ENCODE measurements at places on chromosomes 7 and 10.
A peak's percentile ranks its signal among the peaks of the same experiment; 100 is the strongest.

DNA sequence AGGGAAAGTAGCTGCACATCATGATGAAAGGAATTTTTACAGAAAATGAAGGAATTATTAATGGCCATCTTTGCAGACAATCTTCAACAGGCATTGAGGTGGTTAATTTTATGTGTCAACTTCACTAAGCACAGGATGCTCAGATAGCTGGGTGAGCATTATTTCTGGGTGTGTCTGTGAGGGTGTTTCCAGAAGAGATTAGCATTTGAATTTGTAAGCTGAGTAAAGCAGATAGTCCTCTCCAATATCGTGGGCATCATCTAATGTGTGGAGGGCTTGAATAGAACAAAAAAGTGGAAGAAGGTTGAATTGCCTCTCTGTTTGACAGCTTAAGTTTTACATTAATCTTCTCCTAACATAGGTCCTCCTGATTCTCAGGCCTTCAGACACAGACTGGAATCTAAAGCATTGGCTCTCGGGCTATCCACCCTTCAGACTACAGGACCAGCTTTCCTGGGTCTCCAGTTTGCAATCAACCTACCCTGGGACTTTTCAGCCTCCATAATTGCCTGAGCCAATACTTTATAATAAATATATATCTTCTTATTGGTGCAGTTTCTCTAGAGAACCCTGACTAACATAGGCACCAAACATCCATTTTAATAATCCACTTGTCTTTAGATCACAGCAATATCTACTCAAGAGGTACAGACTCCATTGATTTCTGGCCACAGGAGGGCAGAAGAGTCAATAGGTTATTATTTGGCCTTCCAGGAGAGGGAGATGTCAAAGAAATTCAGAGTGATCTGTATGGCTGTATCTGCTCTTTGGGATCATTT, 10.5 kb upstream of the CRPPA start:
- DNase-seq = no peak

DNA sequence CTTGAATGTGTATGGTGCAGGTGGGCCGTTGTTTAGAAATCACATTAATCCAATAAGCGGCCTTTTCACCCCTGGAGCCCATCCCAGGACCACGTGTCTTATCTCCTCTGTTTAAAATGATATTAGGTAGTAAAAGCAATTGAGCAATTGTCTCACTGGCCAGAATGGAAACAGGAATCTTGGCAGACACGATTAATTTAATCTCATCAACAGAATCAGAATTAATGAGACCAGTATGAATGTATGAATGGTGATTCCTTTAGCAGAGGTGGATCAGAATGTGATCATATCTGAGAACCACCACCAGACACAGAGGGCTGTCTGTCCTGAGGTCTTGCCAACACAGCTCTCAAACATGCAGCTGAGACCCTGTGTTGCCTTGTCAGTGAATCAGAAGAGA, 1591.4 kb downstream of the REEP3 start:
- no peak for DNase-seq

GRCh38 chr10:111551001-111551400, 474.2 kb downstream of the ADRA2A start:
- no peak for DNase-seq

DNA sequence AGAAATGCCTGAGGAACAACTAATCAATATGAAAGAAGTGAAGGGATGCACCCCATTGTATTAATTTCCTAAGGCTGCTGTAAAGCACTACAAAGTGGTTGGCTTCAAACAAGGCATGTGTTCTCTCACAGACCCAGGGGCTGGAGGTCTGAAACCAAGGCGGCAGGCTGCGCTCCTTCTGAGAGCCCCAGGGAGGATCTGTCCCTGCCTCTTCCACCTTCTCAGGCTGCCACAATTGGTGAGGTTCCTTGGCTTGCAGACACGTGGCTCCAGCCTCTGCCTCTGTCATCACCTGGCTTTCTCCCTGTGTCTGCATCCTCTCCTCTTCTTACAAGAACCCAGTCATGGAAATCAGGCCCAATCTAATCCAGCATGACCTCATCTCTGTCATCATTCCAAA, 110.1 kb downstream of the TNS3 start:
- no peak for DNase-seq

- DNase-seq = no peak
Measured at GRCh38 chr7:41708581-41709358, 5.9 kb upstream of the INHBA start.

- DNase-seq = no peak
Measured at GRCh38 chr10:130493446-130494145, 357.4 kb downstream of the GLRX3 start.

DNA sequence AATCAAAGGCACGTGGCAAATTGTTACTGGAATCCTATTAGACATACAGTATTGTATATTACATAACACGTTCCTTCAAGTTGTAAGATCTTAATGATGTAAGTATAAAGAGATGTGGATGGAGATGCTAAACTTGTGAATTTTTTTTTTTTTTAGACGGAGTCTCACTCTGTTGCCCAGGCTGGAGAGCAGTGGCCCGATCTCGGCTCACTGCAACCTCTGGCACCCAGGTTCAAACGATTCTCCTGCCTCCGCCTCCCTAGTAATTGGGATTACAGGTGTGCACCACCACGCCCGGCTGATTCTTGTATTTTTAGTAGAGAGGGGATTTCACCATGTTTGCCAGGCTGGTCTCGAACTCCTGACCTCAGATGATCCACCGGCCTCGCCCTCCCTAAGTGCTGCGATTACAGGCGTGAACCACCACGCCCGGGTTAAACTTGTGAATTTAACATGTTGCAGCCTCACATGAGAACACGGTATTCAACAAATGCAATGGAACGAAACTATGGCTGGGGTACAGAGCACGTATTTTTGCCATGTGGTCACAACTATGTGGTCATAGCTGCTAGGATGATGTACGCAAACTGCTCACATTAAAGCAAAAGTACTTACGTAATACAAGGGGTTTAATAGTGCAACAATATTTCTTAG, 818 bp upstream of the SUPV3L1 start:
- DNase-seq = no peak

- no peak for DNase-seq
Measured at GRCh38 chr10:2731940-2732339, 335.4 kb upstream of the PFKP start.

- no peak for DNase-seq
Measured at GRCh38 chr10:86801995-86802394, 45.6 kb downstream of the BMPR1A start.

- no peak for DNase-seq
Measured at GRCh38 chr10:34119456-34119855, 695.6 kb downstream of the PARD3 start.

- no peak for DNase-seq
Measured at GRCh38 chr10:5265139-5265538, 68.5 kb downstream of the AKR1C4 start.

DNA sequence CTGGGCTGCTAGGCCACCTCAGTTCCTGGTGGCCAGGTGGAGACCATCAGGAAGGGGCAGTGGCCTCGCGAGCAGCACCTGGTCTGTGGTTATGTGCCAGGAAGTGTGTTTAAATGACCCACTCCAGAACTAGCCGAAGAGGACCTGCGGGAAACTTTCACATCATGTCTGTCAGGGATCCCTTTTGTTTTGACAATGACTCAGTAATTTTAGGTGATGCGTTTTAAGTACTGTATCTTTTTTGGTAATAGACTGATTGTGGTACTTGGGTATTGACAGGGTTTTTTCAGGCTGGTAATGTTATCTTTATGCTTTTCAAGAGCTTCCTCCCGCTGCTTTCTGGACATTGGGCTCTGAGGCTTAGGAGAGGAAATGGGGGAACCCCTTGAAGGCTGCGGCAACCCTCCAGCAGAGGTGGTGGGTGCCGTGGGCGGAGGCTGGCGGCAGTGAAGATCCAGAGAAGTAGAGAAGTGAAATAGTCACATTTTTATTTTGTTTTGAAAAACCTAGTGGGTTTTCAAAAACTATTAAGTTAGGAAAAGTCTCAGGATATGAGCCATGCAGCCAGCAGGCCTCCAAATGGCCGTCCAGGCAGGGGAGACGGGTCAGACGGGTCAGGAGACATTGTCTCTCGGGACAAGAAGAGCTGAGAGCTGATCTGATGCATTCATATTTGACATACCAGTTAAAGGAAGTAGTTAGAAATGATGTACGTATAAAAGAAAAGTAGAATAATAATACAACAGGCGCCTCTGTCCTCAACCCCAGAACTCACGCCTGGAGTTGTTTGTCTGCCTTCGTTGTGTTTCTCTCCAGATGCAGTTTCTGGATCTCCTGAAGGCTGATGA, 27.7 kb downstream of the PPP2R2D start:
- no peak for DNase-seq

DNA sequence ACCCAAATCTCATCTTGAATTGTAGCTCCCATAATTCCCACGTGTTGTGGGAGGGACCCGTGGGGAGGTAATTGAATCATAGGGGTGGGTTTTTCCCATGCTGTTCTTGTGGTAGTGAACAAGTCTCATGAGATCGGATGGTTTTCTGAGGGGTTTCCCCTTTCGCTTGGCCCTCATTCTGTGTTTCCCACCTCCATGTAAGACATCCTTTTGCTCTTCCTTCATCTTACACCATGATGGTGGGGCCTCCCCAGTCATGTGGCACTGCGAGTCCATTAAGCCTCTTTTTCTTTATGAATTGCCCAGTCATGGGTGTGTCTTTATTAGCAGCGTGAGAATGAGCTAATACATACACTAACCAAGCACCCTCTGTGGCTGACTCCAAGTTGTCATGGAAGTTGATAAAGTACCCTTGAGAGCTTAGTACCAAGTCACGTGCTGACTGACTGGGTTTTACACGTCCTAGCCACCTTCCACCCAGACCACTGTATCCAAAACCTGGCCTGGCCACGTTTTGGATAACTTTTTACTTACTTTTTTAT, 614.4 kb downstream of the SDK1 start:
- no peak for DNase-seq

- DNase-seq = no peak
Measured at GRCh38 chr7:156792611-156793010, 100.4 kb downstream of the LMBR1 start.

DNA sequence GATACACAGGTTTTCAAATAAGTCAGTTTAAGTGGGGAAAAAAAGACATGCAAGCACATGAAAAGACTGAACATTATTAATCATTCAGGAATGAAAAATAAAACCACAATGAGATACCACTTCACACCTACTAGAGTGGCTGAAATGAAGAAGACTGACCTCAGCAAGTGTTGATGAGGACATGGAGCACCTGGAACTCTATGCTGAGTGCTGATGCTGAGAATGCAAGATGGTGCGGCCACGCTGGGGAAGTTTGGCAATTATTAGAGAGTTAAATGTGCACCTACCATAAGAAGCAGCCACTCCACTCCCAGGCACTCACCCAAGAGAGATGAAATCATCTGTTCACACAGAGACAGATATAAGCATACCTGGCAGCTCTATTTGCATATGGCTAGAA, 32.9 kb upstream of the ELFN1 start:
- DNase-seq = no peak

- peak; percentile 33 for DNase-seq
Measured at GRCh38 chr7:2037808-2038522, 194.8 kb downstream of the MAD1L1 start.

- no peak for DNase-seq
Measured at GRCh38 chr7:41571573-41571972, 131.3 kb downstream of the INHBA start.

DNA sequence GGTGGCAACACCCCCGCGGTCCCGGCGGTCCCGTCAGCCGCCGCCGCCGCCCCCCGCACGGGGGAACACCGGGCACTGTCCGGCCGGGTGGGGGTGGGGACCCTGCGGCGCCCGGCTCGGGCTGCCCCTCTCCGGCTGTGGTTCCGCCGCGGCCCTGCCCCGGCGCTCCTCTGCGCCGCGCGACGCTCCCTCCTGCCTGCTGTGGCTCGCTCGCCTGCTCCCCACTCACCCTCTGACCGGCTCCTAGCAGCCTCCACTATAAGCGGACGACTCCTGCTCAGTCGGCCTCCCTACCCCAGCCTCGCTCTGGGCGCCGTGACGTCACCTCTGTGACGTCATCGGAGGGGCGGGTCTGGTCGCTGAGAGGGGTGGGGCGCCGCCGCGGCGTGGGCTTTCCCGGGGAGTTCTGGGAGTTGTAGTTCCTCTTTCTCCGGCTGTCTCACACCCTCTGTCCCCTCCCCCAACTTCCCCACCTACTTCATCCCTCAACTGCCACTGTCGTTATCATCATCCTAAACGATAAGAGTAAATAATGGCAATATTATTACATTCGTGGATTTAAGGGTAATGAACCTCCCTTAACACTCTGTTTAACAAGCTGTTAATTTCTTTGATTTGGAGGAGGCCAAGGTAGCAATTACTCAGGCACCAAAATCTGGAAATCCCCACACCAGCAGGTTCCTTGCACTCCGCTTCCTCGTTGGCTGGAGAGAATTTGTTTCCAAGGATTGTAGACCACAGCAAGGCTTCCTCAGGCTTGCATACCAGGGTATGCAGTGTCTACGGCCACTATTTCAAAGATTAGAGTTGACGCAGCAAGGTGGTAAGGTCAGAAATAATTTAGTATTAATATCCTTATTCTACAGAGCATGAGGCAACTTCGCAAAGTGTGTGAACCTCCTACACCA, at the start of gene UBE2H:
UBE2H (minus strand) TSS at position 308 of the 908 bp plus-strand sequence. CDS start 405 bp downstream, outside the sequence.
- peak; percentile 94 for DNase-seq

- no peak for DNase-seq
Measured at GRCh38 chr7:77185866-77186265, 13.8 kb downstream of the FGL2 start.

DNA sequence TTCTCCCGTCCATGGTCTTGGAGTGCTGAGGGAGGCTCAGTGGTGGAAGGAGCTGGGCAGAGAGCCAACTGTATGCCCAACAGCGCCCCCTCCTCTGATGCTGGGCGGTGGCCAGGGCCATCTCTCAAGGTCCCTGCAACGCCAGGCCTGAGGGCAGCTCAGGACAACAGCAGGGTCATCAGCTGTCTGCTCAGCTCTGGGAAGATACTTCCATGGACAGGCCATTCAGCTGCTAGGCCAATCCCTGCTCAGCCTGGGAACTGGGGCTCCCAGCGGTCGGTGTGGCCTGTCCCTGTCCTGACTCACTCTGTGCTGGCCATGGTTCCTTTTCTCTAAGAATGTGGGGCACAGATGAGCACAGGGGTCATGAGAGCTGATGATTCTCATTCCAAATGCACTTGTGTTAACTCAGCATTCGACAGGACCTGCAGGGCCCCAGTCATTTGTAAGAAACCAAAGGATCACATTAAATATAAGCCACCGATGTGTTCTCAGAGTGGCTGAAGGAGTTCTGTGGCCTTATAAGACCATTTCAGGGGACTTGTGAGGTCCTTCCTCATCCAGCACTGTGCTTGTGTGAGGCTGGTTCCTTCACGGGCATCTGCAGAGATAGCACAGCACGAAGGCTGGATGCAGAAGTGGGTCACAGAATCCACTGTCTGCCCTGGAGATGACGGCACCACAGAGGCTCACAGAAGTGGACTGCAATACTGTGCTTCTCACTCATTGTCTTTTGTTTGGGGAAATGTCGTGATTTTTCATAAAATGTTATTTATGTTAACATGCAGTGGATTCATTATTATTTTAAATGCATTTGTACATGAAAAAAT, 73.0 kb downstream of the ADCY1 start:
- peak; percentile 33 for DNase-seq

- DNase-seq = peak; percentile 73
Measured at GRCh38 chr10:101214446-101215396, 14.5 kb downstream of the LBX1 start.
